ENCODE measurements at places on chromosomes 5 and 9. TPM values are rescaled to one million over a fixed set of nuclear protein-coding genes. Genes with fewer than 3 reads are reported as not detected.
A peak's percentile ranks its signal among the peaks of the same experiment; 100 is the strongest.

GRCh38 chr5:143174714-143175398 is 228.6 kb downstream of the NR3C1 start:
- no peak for DNase-seq

GRCh38 chr5:100148239-100148638 is 386.9 kb upstream of the FAM174A start:
- DNase-seq: no peak

- no peak for DNase-seq
These were observed 763.6 kb downstream of the TAF11L14 start for GRCh38 chr5:18397891-18398290.

GRCh38 chr9:110842986-110843385 is 174.4 kb downstream of the MUSK start:
- peak; percentile 74 for DNase-seq

DNA sequence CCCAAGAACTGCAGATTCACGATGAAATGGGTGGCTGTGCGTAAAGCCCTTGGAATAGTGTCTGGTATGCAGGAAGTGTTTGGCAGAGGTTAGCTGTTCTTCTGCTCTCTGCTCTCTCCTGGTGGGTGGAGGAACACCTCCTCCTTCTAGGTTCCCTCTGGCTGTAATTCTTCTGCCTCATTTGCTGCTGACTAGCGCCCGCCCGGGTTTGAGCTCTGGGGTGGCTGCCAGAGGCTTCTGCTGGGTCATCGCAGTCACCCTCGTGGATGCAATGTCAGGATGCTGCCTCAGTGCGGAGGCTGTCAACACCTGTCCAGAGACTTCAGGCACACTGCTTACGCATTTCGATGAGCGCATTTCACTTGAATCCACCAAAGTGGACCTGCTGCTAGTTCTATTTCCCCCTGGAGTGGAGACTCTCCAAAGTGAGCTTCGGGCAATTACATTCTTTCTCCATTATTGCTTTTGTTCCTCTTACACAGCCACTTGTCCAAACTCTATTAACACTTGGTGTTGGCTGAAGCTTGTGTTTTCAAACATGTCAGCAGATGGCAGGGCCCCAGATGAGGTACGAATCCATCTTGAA is 11.7 kb downstream of the DOCK2 start:
- no peak for DNase-seq

DNA sequence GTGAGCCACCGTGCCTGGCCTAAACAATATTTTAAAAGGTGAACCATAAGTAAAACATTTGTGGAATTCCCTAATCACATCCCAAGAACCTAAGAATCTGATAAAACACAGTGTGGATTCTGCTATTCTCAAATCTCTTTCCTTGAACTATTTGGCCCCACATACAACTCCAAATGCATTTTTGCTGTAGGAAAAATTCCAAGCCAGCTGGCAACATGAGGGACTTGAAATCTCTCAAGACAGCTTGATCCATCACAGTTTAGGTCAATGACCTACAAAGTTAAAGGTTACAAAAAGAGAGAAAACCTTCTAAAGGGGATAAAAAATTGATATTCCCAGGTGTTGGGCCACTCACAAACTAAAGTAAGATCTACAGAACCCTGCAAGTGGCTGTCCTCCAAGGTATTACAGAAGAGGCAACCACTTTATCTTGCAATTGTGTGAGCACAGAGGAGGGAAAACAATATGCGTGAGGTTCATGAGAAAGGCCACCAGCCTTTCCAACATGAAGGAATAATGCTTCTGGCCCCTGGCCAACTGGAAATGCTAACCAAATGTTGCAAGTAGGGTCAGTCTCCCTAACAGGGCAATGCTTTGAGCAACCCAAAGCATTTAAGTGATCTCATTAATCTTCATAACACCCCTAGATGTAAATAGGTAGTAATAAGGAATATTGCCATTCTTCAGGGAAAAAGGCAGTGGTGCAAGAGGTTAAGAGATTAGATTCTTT is 221.4 kb downstream of the SEMA5A start:
- DNase-seq: peak; percentile 94

GRCh38 chr9:124664143-124664542 is 107.0 kb downstream of the NR6A1 start:
- DNase-seq: peak; percentile 40

DNA sequence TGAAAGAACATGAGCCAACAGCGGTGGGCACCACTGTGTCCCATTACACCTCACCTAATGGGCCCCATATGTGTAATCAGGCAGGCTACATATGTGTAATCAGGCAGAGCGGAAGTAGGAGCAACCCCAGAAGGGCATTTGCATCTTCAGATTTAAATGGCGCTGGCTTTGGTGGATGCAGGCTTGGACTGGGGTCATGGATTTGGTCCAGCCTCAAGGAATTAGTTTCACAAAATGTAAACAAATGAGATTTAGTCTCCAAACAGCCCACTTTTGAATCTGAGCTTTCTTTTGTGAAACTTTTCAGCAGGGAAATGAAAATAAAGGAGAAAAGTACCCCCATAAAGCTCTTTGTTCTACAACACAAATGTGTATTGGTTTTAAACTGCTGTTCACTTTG is 161.3 kb downstream of the LPAR1 start:
- no peak for DNase-seq

- DNase-seq: no peak
These were observed 143.9 kb downstream of the GNAQ start for GRCh38 chr9:77887662-77888061.

DNA sequence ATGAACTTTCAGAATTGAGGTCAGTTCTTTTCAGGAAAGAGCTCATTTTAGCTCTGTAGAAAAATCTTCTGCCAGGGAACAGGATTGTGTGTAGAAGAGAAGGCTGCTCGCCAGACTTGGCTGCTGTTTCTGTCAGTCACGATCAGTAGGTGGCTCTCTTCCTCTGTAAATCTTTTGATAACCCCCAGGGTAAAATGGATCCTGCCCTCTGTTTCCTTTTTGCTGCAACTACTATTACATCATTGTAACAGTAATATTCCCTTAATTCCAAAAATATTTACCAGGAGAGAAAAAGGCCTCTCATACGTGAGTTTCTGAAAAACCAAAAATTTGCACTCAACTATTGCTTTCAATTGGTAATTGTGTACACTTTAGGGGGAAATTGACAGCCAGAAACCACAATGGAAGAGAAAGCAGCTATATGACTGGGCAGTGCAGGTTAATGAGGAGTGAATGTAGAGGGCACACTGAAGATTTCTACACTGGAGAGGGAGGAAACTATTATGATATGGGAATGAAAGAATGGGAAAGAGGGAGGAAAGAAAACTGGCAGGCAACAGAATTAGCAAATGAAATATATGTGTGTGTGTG is 12.3 kb downstream of the IFNA21 start:
- peak; percentile 21 for DNase-seq

DNA sequence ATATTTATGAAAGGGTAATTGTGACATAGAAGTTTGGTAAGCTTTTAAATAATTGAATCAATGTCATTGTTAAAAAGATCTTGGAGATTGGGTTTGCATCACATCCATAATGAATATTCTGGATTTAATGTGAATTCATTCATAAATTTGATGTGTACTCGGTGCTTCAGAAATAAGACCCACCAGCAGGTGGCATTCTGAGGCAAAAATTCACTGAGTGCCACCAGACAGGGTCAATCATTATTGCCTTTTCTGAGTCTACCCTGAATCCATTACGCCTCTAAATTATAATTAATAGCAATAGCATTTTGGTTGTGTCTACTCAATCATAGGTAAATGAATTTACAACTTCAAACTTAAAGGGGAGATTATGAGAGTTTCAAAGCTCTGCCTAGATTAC is 1.0 kb downstream of the TRPC7 start:
- no peak for DNase-seq

DNA sequence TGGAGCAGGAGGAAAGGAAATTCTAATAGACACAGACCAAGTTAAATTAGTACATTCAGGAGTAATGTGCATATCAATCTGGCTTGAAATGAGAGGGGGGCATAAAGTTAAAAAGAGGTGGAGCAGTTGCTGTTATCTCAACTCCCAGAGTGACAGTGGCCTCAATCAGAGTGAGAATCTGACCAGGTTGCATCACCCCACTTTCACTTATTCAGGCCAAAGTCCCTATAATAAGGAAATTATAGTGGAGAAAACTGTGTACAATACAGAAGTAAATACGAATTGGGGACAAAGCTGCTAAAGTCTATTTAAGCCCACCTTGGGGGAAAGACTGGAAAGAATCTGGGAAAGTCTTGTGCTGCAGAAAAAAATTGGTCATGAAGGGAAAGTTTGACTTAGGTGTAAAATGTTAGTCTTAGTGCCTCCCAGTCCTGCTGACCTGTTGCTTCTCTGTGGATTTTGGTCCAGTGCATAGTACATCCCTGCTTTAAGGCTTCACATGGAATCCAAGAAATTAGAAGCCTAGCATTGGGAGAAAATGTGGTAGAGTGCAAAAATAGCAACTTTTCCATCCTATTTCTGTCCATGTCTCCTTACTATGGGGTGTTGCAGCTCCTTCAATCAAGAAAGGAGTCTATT is 27.9 kb downstream of the MROH2B start:
- no peak for DNase-seq

GRCh38 chr5:76283670-76284069 is 119.4 kb upstream of the IQGAP2 start:
- no peak for DNase-seq

GRCh38 chr5:67090593-67090992 is 106.0 kb downstream of the CD180 start:
- DNase-seq: no peak

- DNase-seq: peak; percentile 60
These were observed 15.4 kb upstream of the UBAP1 start for GRCh38 chr9:34163434-34163833.

DNA sequence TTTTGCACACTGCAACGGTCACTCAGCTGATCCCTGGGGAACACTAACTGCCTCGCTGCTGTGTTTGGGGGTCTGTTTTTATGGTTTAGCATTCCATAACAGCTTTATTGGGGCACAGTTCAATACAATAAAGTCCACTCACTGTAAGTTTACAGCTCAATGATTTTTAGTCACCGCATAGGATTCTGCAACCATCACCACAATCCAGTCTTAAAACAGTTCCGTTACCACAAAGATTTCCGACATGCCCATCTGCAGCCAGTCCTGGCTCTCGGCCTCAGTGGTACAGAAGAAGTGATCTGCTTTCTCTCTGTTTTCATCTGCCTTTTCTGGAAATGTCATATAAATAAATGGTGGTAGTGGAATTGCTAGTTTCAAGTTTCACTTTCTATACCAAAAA is 23.6 kb downstream of the OR2V2 start:
- DNase-seq: no peak

DNA sequence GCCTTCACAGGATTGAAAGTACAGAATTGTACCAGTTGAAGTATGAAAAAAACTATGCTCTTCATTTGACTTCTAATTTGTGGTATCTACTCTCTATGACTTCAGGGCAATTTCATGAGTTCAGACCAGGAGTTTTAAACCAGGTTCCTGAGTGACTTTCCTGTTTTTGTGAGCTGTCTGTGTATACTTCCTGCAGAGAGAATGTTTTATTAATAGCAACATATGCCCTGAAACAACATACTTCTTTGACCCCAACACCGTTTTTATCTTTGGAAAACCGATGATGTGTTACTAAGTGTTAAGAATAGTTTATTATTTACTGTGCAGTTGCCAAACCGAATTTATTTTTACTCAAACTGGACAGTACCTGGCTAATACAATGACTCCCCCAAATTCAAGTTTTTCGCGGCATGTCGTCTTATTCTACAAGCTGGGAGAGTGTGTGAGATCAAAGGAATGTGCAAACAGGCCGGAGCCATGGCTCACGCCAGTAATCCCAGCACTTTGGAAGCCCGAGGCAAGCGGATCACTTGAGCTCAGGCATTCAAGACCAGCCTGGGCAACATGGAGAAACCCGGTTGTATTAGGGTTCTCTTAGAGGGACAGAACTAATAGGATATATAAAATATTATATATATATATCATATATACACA is 58.7 kb upstream of the ERBIN start:
- DNase-seq: peak; percentile 7

DNA sequence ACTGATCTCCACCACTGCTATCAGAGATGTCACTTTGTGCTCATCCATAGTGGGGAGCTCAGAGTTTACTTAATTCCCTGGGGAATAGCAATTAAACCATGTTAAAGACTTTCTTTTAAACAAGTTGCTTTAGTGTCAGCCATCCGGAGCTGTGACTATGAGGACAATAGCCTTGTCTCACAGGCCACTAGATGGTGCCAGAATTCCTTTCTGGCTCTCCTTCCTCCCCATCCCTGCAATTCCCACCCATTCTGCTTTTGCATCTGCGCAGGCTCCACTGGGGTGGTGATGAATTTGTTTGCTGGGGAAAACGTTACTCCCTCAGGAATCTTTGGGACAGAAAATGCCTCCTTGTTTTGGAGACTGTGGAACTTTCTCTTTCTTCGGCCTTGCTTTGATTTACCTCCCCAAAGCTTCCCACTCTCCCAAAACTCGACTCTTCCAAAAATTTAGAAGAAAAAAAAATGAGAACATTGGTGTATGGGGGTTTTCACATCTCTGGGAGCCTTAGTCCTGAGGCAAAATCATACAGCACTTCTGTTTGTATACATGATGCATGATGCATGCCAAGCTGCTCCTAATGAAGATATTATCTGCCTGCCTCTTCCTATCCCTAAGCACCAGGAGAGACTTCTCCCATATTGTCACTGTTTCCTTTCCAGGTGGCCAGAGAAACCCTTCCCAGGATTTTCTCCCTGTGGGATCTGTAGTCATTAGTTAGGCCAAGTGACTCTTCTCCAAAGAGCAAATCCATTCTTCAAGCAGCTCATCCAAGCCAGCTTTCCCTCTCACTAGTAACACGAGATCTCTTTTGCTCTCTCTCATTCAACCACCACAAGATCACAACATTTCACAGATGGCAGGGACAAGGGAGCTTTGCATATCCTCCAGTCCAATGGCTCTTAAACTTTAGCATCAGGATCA is 466.1 kb downstream of the TLR4 start:
- DNase-seq: peak; percentile 18

- DNase-seq: peak; percentile 43
These were observed 13.3 kb downstream of the CAPSL start for GRCh38 chr5:35924950-35925722.

DNA sequence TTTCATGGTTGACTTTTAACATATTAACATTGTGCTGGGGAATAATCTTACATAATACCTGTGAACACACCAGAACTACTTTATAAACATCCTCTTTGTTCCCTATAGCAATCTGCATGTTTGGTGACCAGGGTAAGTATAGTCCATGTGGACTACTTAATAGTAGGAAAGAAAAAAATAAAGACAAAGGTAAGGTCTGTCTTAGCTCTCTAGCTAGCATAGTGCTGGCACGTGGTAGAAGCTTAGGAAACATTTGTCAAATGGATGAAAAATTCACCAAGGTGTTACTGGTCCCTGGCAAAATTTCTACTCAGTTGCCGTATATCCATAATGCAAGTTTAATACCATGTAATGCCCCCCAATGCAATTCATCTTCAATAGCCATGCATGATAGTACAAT is 78.6 kb upstream of the ABCA1 start:
- DNase-seq: no peak

Gene TICAM2
- total RNA-seq: 9.1 TPM

Gene TNC
- total RNA-seq: 8.3 TPM

Gene PRUNE2
- total RNA-seq: 122 TPM

Gene PRELID2
- 35.4 TPM for total RNA-seq

Gene PCDHAC1
- total RNA-seq: 0.16 TPM

Gene GMCL2
- not detected for total RNA-seq

Gene TTC39B
- 22.1 TPM for total RNA-seq

Gene ANKRD20A1
- total RNA-seq: 0.27 TPM

Gene PRLR
- total RNA-seq: 1.6 TPM

Gene CNTNAP3
- 25.7 TPM for total RNA-seq

Gene TRIM52
- total RNA-seq: 15.6 TPM

Gene ANKRD31
- 0.16 TPM for total RNA-seq

Gene ZNF879
- total RNA-seq: 5.2 TPM

Gene TRPM3
- 8.8 TPM for total RNA-seq

Gene ACSL6
- not detected for total RNA-seq

Gene TRMO
- total RNA-seq: 15.7 TPM

Gene SPINK9
- not detected for total RNA-seq

All from fibroblast of the aortic adventitia (primary cell).